ENCODE measurements at places on chromosomes 7 and 10.
A peak's percentile ranks its signal among the peaks of the same experiment; 100 is the strongest.

DNA sequence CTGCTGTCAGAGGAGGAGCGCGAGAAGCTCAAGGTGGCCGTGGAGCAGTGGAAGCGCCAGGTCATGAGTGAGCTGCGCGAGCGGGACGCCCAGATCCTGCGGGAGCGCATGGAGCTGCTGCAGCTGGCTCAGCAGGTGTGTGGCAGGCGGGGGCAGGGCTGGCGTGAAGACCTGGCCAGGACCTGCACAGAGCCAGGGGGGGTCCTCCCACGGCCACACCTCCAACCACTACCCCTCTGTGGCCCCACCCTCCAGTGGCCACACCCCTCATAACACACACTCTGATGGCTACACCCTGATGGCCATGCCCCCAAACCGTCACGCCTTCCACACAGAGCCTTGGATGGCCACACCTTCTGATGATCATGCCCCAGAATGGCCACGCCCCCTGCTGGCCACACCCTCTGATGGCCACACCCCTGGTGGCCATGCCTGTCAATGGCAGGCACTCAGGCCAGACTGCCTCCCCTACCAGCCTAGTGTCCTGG, 23.4 kb upstream of the DPYSL4 start:
- peak; percentile 68 for DNase-seq
- peaks cover 24% of the 10 kb centered on the region for H3K4me1 ChIP-seq
- H3K27ac ChIP-seq, result no peak overlapping the region
- no peaks in the 10 kb centered on the region for H3K36me3 ChIP-seq
- no peaks in the 10 kb centered on the region for H3K27me3 ChIP-seq
- no peak overlapping the region for H3K4me3 ChIP-seq

GRCh38 chr10:107577221-107577620, 412.7 kb upstream of the SORCS1 start:
- no peaks in the 10 kb centered on the region for H3K36me3 ChIP-seq
- H3K4me1 ChIP-seq, result no peaks in the 10 kb centered on the region
- no peak overlapping the region for H3K27ac ChIP-seq
- no peak for DNase-seq
- no peaks in the 10 kb centered on the region for H3K27me3 ChIP-seq

GRCh38 chr7:54995166-54995565, 23.7 kb upstream of the EGFR start:
- H3K27me3 ChIP-seq, result peaks cover 6% of the 10 kb centered on the region
- H3K4me1 ChIP-seq, result peaks cover 30% of the 10 kb centered on the region
- DNase-seq, result no peak
- H3K36me3 ChIP-seq, result no peaks in the 10 kb centered on the region
- no peak overlapping the region for H3K4me3 ChIP-seq

DNA sequence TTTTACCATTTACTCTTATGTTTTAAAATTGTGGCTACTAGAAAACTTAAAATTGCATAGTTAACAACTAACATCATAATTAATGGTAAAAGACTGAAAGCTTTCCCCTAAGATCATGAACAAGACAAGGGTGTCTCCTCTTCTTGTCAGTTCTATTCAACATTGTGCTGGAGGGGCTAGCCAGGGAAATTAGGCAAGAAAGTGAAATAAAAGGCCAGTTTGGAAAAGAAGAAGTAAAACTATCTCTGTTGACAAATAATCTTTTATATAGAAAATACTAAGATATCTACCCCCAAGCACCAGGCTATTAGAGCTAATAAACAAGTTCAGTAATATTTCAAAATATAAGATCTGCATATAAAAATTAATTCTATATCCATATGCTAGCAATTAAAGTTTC, 46.9 kb upstream of the MXI1 start:
- H3K4me1 ChIP-seq, result peaks cover 23% of the 10 kb centered on the region
- H3K36me3 ChIP-seq, result no peaks in the 10 kb centered on the region
- peaks cover 89% of the 10 kb centered on the region for H3K27me3 ChIP-seq
- H3K4me3 ChIP-seq, result no peak overlapping the region

DNA sequence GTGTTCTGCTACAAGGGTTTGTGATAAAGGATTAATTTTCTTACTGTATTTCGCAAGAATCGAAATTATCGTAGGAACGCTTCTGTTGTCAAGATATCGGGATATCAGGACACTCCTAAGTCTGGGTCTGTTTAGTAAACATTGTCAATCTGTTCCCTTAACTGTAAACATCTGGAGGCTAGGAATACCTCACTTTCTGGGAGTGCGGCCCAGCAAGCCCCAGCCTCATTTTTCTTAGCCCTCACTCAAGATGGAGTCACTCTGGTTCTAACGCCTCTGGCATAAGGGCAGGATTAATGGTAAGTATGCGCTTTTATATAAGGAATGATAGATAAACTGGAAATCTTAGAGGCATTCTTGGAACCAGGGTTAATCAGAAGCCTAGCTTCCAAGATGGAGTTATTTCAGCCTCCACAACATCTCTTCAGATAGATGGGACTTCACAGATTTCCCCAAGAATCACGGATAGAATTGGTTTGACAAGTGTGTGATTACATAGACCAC, 30.1 kb upstream of the CCL24 start:
- DNase-seq, result no peak
- no peaks in the 10 kb centered on the region for H3K27me3 ChIP-seq
- H3K4me1 ChIP-seq, result peaks cover 16% of the 10 kb centered on the region
- H3K36me3 ChIP-seq, result no peaks in the 10 kb centered on the region
- no peak overlapping the region for H3K27ac ChIP-seq

DNA sequence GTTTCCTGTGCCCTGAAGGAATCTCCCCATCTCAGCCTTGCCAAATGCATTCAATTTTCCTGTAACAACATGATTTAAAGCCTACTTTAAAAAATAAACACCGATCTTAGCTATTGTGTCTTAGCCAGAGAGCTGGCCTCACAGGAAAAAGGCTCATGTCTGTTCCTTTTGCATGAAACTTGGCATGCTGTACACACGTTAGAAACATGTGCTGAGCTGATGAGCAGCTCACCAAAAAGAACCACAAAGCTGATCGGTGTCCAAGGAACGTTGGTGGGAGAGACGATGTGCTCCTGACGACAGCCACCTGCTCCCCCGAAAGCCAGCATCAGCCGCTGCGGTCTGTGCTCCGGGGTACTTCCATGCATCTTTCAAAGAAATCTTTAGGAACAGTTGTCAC, 135.9 kb downstream of the ADARB2 start:
- H3K27ac ChIP-seq, result no peak overlapping the region
- peaks cover 9% of the 10 kb centered on the region for H3K27me3 ChIP-seq
- H3K36me3 ChIP-seq, result no peaks in the 10 kb centered on the region
- no peak for DNase-seq
- H3K4me3 ChIP-seq, result no peak overlapping the region
- H3K4me1 ChIP-seq, result no peaks in the 10 kb centered on the region

DNA sequence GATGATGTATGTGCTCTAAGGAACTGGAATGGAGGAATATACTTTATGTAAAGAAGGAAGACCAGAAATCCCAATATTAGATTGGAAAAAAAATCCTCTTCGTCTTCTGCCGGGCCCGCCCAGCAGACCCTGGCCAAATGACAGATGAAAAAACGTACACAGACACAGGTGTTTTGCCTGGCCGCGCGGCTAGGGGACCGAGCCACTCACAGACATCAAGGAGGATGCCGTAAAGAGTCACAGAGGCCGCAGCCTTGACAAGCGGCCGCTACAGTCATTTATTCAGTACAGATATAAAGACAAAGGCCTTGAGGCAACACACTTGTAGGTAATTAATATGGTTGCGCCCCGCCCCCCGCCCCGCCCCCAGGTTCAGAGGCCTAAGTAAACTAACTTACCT, 594.1 kb downstream of the GRM8 start:
- no peak for DNase-seq
- no peaks in the 10 kb centered on the region for H3K4me1 ChIP-seq
- no peaks in the 10 kb centered on the region for H3K36me3 ChIP-seq
- H3K4me3 ChIP-seq, result no peak overlapping the region

- DNase-seq, result no peak
- H3K27ac ChIP-seq, result no peak overlapping the region
- no peak overlapping the region for H3K4me3 ChIP-seq
- H3K36me3 ChIP-seq, result no peaks in the 10 kb centered on the region
- H3K27me3 ChIP-seq, result no peaks in the 10 kb centered on the region
These were observed 8.3 kb upstream of the ARHGAP21 start for GRCh38 chr10:24731942-24732341.

DNA sequence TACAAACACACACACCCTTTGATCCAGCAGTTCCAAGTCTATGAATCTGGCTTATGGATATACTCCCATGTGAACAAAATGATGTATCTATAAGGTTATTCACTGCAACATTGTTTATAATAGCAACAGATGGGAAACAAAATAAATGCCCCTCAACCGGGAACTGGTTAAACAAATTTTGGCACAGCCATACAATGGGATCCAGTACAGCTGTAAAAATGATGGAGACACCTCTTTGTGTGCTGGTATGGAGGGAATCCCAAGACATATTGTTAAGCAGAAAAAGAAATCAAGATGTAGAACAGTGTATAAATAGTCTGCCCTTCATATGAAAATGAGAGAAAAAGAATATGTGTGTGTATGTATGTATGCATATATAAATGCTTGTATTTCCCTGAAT, 155.5 kb downstream of the SNX10 start:
- peaks cover 25% of the 10 kb centered on the region for H3K27me3 ChIP-seq
- DNase-seq, result no peak
- no peak overlapping the region for H3K27ac ChIP-seq
- H3K36me3 ChIP-seq, result no peaks in the 10 kb centered on the region
- H3K4me1 ChIP-seq, result no peaks in the 10 kb centered on the region

GRCh38 chr7:74199551-74200355, 10.1 kb upstream of the LAT2 start:
- no peaks in the 10 kb centered on the region for H3K27me3 ChIP-seq
- no peak overlapping the region for H3K27ac ChIP-seq
- DNase-seq, result peak; percentile 11
- H3K36me3 ChIP-seq, result peaks cover 48% of the 10 kb centered on the region
- H3K4me3 ChIP-seq, result no peak overlapping the region

GRCh38 chr10:87656431-87657072, 3.1 kb upstream of the PAPSS2 start:
- no peak overlapping the region for H3K27ac ChIP-seq
- H3K4me3 ChIP-seq, result no peak overlapping the region
- H3K36me3 ChIP-seq, result no peaks in the 10 kb centered on the region
- peaks cover 69% of the 10 kb centered on the region for H3K27me3 ChIP-seq
- no peak for DNase-seq

DNA sequence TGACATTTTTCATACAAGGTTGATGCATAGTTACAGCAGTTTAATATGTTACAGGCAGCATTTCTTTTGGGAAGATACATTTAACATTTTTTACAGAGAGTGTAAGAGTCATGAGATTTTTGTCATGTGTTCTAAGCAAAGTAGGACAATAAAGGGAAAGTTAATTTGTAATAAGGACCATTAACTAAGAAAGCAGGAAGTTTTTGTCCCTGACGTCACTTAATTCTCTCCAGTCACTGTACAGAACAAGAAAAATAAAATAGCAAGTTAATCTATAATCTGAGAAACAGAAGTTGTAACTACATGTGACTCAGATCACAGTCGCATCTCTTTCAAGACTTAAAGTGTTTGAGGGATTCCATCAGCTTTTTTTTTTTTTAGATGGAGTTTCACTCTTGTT, 49.5 kb upstream of the CAPZA2 start:
- no peak overlapping the region for H3K27ac ChIP-seq
- no peak for DNase-seq
- no peaks in the 10 kb centered on the region for H3K4me1 ChIP-seq
- no peak overlapping the region for H3K4me3 ChIP-seq

- H3K27me3 ChIP-seq, result peaks cover 33% of the 10 kb centered on the region
- no peaks in the 10 kb centered on the region for H3K36me3 ChIP-seq
- no peak overlapping the region for H3K4me3 ChIP-seq
- DNase-seq, result no peak
- no peaks in the 10 kb centered on the region for H3K4me1 ChIP-seq
These were observed 49.7 kb downstream of the FAM241B start for GRCh38 chr10:69679736-69680135.

DNA sequence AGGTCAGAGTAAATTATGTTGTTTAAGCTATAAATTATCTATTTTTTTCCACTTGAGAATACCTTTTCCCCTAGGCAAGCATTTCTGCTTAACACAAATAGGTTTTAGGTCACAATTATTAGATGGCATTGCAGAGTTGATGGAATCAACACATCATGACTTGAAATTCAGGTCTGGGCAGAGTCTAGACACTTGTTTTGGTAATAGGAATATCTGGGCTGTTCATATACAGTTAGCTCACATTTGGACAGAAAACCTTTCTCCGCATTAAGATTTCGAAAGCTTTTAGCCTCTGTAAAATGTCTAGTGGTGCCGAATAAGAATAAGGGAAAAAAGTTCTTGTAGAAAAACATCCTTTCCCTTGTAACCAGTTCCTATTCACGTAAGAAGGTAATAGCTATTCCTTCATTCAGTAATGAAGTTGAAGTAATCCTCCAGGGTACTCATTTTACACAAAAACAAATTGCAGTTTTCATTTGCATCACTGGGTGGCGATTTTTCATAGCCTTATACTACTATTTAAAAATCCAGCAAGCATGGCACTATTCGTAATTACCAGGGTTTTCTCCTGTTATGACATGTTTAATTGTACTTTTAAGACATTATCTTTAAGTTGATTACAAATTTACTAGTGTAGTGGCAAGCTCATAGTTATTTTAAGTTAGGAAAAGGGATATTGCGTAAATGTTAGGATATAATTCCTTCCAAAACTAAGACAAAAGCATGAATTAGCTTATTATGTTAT, 37.0 kb downstream of the RPA3 start:
- H3K36me3 ChIP-seq, result peaks cover 8% of the 10 kb centered on the region
- no peak overlapping the region for H3K27ac ChIP-seq
- no peaks in the 10 kb centered on the region for H3K27me3 ChIP-seq
- H3K4me3 ChIP-seq, result no peak overlapping the region

DNA sequence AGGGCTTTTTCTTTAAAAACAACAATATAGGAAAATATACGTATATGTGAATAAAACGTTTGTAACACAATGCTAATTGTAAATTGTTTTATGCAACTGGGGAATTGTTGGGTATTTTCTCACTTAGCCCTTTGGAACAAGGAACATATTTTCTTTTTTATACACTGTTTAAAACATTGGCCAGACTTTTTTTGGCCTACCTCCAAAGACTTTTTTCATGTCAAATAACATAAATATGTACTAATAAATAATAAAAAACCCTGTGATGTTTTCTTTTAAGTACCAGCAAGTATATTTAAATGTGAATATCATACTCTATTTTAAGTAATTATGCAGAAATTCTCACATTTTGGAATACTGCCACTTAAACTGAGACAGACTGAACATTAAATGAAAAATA, 15.7 kb downstream of the TMEM106B start:
- H3K27ac ChIP-seq, result no peak overlapping the region
- no peaks in the 10 kb centered on the region for H3K27me3 ChIP-seq
- H3K4me1 ChIP-seq, result peaks cover 47% of the 10 kb centered on the region
- peaks cover 68% of the 10 kb centered on the region for H3K36me3 ChIP-seq

- DNase-seq, result no peak
- H3K4me1 ChIP-seq, result no peaks in the 10 kb centered on the region
- H3K36me3 ChIP-seq, result no peaks in the 10 kb centered on the region
- H3K27me3 ChIP-seq, result peaks cover 4% of the 10 kb centered on the region
- H3K27ac ChIP-seq, result no peak overlapping the region
These were observed 15.3 kb upstream of the PRKAR2B start for GRCh38 chr7:107029061-107029763.

- H3K36me3 ChIP-seq, result no peaks in the 10 kb centered on the region
- H3K27me3 ChIP-seq, result no peaks in the 10 kb centered on the region
- H3K4me3 ChIP-seq, result no peak overlapping the region
- peaks cover 80% of the 10 kb centered on the region for H3K4me1 ChIP-seq
- H3K27ac ChIP-seq, result peak overlapping the region; percentile 83
These were observed 45.2 kb upstream of the TMEM213 start for GRCh38 chr7:138752518-138753149.
